Activated T-helper 2 cell treated with anti-CD3 and anti-CD28 coated beads, Interferon-gamma antibody, Interleukin-2, Interleukin-4, amounts not matched to agents 10 μg/mL and 5 μg/mL and 100 μg/mL, durations not matched to agents 14 hours and 24 hours and 36 hours (primary cell): ENCODE measurements at places on chromosomes 13 and 19.

DNA sequence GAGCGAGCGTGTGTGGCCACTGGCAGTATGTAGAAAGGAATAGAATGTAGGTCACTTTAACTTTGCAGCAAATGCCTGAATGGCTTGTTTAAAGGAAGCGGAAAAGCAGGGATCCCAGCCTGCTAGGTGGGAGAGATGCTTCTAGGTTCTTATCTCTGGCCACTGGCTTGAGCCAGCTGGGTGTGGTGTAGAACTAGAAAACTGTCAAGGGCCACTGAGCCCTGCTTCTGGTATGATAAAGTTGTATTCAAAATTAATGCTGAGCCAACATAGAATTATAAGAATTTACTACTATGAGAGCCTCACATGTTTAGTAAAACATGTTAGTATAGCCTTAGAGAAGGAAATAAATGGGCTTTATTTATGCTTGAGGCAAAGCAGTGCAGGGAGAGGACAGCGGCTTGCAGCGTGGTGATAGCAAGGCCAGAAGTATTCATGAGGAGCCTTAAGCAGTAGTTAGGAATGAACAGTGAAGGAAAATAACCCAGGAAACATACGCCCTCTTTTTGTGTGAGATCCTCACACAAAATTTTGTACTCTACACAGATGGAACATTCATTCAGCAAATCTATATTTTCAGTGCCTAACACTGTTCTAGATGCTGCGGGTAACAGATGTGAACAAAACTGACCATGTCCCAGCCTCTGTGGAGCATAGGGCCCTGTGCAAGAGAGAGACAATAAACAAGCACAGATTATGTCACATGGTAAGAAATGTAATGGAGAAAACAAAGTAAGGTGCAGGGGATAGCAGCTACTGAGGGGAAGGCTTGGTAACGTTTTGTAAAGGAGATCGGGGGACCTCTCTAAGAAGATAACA, 863.2 kb downstream of the DIAPH3 start:
- DNase-seq = no peak

DNA sequence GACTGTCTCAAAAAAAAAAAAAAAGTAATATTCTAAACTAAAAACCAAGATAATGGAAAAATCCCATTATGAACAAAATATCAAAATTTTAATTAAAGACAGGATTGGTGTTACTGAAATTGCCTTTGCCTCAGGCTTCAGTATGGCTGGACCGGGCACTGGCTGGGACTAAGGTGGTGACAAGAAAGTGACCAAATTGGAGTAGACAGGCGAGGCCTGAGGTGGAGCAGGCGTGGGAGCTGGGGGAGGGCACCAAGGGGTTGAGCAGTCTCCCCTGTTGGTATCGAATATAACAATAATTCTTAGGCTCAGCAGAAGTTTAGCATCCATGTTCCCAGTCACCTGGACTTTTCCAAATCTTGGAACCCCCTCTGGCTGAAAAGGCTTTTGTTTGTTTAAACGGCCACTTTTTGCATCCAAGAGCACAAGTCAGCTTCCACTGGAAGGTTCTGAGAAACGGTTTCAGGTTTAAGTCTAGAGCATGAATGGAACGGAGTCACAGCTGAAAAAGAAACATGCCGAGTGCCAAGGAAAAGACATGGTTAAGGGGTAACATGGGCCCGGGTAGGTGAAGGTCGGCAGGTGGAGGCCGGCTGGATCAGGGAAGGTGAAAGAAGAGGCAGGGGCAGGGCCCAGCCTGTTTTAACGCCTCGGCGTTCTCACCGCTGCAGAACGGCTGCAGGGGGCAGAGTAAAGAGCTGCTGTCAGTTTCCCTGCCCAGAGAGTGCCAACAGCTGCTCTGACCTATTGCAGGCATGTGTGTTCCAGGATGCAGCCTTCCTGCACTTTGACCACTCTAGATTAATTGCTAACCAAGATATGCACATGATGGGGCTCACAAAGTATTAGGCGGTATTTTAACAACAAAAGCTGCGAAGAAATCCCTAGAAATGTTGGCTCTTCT, 104.4 kb downstream of the TM9SF2 start:
- peak; percentile 46 for DNase-seq

- DNase-seq = no peak
These were observed 19.0 kb upstream of the ISYNA1 start for GRCh38 chr19:18456974-18457373.

DNA sequence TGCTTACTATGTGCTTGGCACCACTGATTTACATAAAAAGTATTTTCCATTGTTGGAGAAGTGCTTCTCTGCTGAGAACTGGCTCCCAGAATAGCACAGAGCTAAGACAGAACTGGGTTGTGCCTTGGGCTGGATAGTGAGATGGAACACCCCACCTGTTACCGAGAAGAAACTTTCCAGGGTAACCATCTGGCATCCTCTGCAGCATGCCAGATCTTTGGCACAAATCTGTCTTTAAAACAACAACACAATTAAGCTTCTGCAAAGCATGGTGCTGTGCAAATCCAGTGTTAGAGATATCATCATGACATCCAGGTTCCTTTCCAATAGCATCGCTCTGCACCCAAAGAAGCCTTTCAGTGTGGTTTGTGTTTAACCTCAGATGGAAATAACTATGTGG, 202.5 kb upstream of the RFC3 start:
- no peak for DNase-seq

DNA sequence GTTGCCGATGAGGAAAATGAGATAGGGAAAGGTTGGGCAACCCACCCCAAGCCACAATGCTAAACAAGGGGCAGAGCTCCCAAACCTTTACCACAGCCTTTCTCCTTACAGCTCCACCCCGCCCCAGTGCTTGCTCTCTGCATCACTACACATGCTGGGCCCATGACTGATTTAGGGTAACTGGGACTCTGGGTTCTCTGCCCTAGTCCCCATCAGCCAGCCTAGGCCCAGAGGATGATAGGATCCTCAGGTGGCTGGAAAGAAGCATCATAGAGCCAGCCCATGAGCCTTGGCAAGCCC, 11.6 kb downstream of the C19orf47 start:
- DNase-seq = no peak

DNA sequence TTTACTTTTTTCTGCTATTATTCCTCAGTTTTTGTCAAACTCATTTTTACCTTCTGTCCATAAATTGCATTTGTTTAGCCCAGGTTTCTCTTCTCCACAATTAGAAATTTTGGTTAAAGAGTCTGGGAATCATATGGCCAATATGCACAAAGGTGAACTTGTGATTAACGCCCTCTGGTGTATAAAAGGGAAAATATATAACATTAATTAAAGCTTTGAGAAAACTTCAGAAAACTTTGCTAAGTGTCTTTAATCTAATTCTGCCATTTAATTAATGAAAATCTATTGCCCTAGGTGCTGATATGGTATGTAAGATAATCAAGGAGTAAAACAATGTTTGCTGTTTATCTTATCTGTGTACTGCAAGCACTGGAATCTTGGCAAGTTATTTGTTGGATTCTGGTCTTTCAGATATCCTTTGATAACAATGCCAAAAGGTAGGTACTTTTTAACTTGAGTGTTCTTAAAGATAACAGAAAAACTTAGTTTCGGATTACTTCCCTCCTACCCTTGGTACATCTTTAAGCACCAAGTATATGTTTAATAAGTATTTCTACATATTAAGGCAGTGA, 402.6 kb downstream of the SUCLA2 start:
- no peak for DNase-seq

DNA sequence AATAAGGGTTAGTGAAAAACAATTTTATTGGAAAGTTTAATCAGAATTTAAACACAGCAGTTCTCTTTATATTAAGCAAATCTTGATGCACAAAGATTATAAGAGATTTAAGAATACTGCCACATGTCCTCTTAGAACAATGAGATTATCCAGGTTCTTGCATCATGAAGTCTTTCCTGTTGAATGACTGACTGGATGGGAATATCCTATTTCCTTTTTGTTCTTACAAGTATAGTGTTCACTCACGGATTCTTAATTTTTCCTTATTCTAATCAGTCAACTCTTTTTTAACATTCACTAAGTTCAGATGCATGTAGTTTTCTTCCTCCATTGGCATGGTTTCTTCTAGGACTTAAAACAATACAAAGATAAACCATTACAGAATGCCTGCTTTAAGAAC, 10.1 kb downstream of the URI1 start:
- DNase-seq = no peak

GRCh38 chr13:35478271-35479037, 2.0 kb upstream of the MAB21L1 start:
- no peak for DNase-seq

DNA sequence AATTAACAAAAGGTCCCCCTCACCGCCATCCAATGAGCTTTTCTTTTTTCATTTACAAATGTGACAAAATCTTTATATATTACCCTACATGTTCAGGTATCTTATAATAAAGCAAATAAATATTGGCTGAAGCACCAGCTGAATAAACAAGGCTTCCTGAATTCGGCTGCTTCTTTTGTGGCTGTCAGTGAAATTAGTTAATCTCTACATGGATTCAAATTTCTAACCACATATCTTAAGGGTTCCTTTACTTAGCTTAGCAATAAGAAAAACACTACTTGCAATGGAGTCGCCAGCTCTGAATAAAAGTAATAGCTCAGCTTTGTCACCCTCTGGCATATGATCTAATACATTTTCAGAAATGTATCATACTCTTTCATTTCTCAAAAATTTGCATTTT, 104.3 kb downstream of the CCNA1 start:
- DNase-seq = no peak

- DNase-seq = no peak
These were observed 422.0 kb downstream of the FGF14 start for GRCh38 chr13:101979825-101980224.

GRCh38 chr19:52138278-52138982, 1.3 kb downstream of the ZNF616 start:
- no peak for DNase-seq

- no peak for DNase-seq
These were observed 73.4 kb upstream of the TRPC4 start for GRCh38 chr13:37942929-37943328.

DNA sequence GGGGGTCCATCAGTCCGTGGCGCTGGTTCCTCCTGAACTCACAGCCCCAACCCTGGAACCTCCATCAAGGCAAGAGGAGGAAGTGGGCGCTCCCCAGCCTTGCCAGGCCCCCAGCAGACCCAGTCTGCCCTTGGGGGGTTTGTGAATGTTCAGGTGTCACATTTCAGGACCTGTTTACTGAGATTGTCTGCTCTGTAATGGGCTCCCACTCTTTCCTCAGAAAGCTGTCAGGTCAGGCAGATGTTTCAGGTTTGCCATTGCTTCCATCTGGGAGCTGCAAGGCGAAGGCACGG, 29.4 kb downstream of the TSSK6 start:
- no peak for DNase-seq

DNA sequence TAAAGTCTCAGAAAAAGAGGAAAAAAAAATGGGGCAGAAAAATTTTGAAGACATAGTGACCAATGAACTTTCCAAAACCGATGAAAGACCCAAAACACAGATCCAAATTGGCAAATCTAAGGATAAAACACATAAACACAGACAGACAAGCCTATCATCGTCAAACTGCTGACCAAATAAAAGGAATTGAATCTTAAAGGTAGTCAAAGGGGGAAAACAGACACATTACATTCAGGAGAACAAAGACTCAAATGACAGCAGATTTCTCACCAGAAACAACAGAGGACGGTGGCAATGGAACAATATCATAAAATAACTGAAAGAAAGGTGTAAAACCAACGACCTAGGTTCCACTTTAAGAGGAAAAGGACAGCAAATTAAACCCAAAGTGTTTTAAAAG, 10.2 kb downstream of the RBM26 start:
- DNase-seq = no peak

- DNase-seq = no peak
These were observed 1937.3 kb downstream of the OLFM4 start for GRCh38 chr13:54965881-54966280.

DNA sequence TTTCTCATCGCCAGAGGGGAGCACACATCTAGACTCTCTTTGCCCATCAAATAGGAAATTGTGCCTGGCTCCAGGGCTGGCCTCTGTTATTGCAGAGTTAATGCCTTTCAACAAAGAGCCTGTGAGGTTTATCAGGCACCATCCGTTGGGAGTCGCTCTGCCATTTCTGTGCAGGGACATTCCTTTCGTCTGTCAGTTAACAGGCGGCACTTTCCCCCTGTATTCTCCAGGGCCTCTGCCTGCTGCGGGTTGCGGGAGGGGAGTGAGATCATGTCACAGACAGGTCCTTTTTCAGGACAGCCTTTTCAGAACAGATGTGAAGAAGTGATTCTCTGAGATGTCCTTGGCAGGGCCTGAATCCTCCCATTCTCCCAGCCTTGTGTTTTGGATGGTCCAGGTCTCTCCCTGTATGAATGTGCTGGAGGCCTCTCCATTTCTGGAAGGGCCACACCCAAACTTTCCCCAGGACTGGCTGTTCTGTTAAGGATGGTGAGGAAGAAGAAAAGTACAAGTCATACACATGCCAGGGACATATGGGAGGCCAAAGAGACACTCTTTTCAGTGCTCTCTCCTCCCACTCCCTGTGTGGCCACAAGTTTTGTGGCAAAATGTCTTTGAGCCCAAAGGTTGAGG, 14.9 kb downstream of the SERP2 start:
- no peak for DNase-seq

- no peak for DNase-seq
These were observed 5.3 kb upstream of the KPTN start for GRCh38 chr19:47489072-47489914.

GRCh38 chr19:35787227-35787799, 11.9 kb downstream of the ARHGAP33 start:
- DNase-seq = no peak

DNA sequence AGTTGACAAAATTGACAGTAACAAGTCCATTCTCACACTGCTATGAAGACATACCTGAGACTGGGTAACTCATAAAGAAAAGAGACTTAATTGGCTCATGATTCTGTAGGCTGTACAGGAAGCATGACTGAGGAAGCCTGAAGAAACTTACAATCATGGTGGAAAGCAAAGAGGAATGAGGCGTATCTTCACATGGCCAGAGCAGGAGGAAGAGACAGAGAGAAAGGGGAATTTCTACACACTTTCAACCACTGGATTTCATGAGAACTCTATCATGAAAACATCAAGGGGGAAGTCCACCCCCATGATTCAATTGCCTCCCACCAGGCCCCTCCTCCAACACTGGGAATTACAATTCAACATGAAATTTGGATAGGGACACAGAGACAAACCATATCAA, 758.4 kb upstream of the SLITRK1 start:
- no peak for DNase-seq

DNA sequence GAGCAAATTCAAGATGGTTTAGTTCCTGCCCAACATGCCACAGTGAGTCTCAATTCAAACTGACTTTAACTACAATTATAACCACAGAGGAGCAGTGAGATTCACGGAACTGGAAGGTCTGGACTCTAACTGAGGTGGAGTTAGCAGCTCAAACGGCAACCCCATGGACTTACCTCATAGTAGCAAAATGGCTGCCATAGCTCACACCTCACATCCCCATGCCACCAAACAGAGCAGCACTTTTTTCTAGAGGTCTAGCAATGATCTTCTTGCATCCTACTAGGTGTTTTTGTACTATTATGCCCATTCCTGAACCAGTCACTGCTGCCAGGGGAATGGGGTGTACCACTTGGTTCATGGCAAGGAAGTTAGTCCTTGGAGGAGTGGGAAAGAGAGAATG, 87.7 kb downstream of the ZNF536 start:
- no peak for DNase-seq

DNA sequence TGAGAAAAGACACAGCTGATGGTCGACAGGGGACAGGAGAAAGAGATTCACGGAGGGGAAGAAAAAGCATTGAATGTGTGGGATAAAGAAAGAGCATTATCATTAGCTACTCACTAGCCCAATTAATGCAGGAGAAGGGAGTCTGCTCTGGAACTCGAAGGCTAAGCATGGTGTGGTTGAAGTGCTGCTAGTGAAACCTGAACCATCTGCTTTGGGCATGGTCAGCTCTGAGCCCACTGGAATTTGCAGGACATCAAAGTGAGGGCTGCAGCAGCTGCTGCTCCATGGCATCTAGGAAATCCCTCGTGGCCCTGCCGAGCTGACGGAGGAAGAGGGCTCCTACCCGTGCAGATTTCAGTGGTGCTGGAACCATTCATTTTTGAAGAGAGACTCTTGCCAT, 320.3 kb downstream of the ATP8A2 start:
- DNase-seq = no peak
